ENCODE measurements at places on chromosomes 3 and 15. TPM values are rescaled to one million over a fixed set of nuclear protein-coding genes. Genes with fewer than 3 reads are reported as not detected.
A peak's percentile ranks its signal among the peaks of the same experiment; 100 is the strongest.

DNA sequence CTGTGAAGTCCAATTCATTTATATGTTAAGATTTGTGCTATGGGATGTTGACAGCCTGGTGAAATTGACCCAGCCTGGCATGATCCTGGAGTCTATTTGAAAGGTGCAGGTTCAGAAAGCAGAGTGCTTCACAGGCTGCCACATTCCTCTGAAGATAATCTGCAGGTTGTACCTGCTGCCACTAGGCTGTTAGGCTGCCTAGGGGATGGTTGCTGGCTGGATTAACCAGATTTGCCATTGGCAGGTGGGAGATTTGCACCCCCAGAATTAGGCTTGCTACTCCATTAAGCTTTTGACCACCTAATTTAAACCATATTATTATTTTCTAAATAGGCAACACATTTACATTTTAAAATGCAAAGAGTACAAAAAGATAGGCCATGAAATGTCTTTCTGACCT, 85.8 kb upstream of the RASGRP1 start:
- H3K4me1 ChIP-seq = peaks cover 60% of the 10 kb centered on the region
- no peaks in the 10 kb centered on the region for H3K27me3 ChIP-seq
- peak overlapping the region; percentile 89 for H3K27ac ChIP-seq
- no peaks in the 10 kb centered on the region for H3K36me3 ChIP-seq
- peak overlapping the region; percentile 72 for H3K4me3 ChIP-seq

GRCh38 chr3:151875759-151876158, 2.3 kb downstream of the SUCNR1 start:
- peaks cover 20% of the 10 kb centered on the region for H3K4me1 ChIP-seq
- H3K36me3 ChIP-seq = no peaks in the 10 kb centered on the region
- H3K27ac ChIP-seq = no peak overlapping the region
- peak overlapping the region; percentile 26 for H3K4me3 ChIP-seq
- no peak for DNase-seq

- no peak overlapping the region for H3K4me3 ChIP-seq
- no peak overlapping the region for H3K27ac ChIP-seq
- H3K36me3 ChIP-seq = no peaks in the 10 kb centered on the region
- DNase-seq = no peak
These were observed 310.7 kb upstream of the DPPA4 start for GRCh38 chr3:109648027-109648426.

DNA sequence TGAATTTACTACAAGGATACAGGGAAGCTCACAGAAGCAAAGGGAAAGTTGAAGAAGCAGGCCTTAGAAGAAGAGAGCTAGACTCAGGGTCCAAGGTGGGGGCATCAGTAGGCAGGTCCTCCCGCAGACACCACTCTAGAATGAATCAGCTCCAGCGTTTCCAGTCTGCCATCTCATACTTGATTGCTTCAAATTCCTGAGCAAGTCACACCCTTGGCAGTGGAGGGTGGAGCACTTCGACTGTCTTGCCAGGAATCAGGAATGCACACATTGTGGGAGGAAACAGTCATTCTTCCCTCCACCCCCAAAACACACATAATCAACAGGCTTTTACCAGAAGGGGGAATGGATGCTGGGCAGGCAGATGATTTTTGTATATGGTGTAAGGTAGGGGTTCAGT, 78.5 kb downstream of the CHCHD6 start:
- H3K27ac ChIP-seq = no peak overlapping the region
- no peaks in the 10 kb centered on the region for H3K27me3 ChIP-seq
- DNase-seq = no peak
- no peak overlapping the region for H3K4me3 ChIP-seq
- H3K4me1 ChIP-seq = peaks cover 20% of the 10 kb centered on the region

- H3K27ac ChIP-seq = no peak overlapping the region
- H3K36me3 ChIP-seq = no peaks in the 10 kb centered on the region
- H3K27me3 ChIP-seq = peaks cover 3% of the 10 kb centered on the region
These were observed 169.5 kb upstream of the C2CD4B start for GRCh38 chr15:62334536-62334935.

DNA sequence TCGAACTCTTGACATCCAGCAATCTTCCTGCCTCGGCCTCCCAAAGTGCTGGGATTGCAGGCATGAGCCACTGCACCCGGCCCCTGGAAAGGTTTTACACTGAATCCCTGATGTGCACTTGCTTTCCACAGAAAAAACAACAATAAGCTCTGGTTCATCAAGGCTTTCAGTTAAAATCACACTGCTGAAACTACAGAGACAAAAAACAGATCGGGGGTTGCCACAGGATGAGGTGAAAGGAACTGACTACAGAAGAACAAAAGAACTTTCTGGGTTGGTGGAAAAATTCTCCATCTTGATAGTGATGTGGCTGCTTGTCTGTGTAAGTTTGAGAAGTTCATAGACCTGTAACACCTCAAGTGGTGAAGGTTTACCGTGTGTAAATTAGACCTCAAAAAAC, 2.9 kb downstream of the RAB43 start:
- no peaks in the 10 kb centered on the region for H3K27me3 ChIP-seq
- peaks cover 52% of the 10 kb centered on the region for H3K4me1 ChIP-seq
- peak overlapping the region; percentile 20 for H3K4me3 ChIP-seq
- no peak for DNase-seq

GRCh38 chr3:149251186-149251585, 29.6 kb upstream of the CP start:
- H3K27me3 ChIP-seq = no peaks in the 10 kb centered on the region
- no peak overlapping the region for H3K27ac ChIP-seq
- DNase-seq = no peak
- H3K4me3 ChIP-seq = no peak overlapping the region

GRCh38 chr3:37740471-37740870, 121.2 kb upstream of the CTDSPL start:
- no peak overlapping the region for H3K4me3 ChIP-seq
- H3K27me3 ChIP-seq = no peaks in the 10 kb centered on the region
- no peak overlapping the region for H3K27ac ChIP-seq

GRCh38 chr3:185825639-185826481, 1.0 kb upstream of the IGF2BP2 start:
- H3K36me3 ChIP-seq = no peaks in the 10 kb centered on the region
- no peak overlapping the region for H3K27ac ChIP-seq
- H3K4me3 ChIP-seq = peak overlapping the region; percentile 86
- H3K27me3 ChIP-seq = peaks cover 53% of the 10 kb centered on the region

DNA sequence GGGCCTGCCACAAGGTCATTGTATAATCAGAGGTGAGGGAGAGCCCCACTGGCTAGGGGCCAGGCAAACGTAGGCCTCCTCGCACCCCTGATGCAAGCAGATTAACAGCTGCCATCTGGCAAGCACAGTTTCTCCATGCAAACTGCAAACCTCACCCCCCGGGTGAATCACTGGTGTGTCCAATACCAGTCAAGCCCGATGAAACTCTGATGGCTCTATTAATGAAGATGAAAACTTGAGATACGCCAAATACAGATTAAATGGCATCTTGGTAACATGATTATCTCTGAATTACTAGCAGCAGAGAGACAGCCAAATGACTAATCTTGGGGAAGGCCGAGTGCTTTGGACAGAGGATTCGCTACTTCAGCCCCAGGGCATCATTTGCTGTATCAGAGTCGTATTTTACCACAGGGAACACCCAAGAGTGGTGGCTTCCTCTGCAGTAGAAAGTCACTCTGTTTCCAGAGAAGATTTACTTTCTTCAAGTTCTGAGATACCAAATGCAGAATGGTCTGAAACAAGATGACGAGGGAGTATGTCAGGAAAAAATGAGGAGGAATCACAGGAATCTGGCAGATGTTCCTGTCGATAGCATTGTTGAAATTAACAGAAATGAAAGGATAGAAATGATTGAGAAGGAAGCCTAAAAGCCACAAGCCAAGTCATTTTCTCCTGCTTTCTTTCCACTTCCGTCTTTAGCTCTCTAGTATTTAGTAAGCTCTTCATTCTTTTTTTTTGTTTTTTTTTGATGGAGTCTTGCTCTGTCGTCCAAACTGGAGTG, 96.2 kb upstream of the NR2F2 start:
- DNase-seq = no peak
- no peaks in the 10 kb centered on the region for H3K36me3 ChIP-seq
- H3K4me1 ChIP-seq = no peaks in the 10 kb centered on the region
- no peak overlapping the region for H3K27ac ChIP-seq
- H3K4me3 ChIP-seq = no peak overlapping the region
- H3K27me3 ChIP-seq = no peaks in the 10 kb centered on the region

DNA sequence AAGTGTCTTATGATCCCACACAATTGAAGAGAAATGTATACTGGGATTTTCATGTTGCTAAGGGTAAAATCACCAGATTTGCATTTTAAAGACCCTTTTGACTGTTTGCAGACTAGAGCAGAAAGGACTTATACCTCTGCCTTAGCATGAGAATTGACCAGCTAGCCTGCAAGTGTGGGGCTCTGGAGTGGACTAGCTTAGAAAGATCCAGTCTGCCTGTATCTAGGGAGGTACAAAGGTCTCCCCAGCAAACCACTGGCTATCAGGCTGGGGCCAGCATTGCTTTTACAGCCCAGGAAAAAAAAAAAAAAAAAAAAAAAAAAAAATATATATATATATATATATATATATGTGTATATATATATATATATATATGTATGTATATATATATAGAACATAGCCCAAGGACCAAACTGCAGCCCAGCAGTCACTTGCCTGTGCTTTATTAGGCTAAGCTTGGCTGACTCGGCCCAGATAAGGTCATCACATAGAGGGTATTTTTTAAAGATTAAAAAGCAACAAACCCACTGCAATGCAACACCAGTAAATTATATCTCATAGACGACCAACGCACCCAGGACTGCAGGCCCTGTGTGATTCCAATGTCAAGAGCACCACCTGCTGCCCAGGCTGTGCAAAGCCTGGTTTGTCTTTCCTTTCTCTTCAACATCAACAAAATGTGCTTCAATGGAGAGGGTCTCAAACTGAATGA, 63.7 kb downstream of the DCLK3 start:
- H3K36me3 ChIP-seq = no peaks in the 10 kb centered on the region
- no peak for DNase-seq
- H3K27me3 ChIP-seq = peaks cover 1% of the 10 kb centered on the region
- no peak overlapping the region for H3K27ac ChIP-seq

Gene C15orf61
- total RNA-seq = 4.2 TPM

Gene GOLGA8T
- total RNA-seq = not detected

Gene CYP8B1
- not detected for total RNA-seq

Gene SLC28A1
- total RNA-seq = not detected

Gene ESYT3
- not detected for total RNA-seq

All from activated B cell treated with CpG ODN at 0.5 μM for 24 hours (primary cell).